Naive B cell (primary cell): ENCODE measurements at places on chromosomes 11 and 22.
A peak's percentile ranks its signal among the peaks of the same experiment; 100 is the strongest.

DNA sequence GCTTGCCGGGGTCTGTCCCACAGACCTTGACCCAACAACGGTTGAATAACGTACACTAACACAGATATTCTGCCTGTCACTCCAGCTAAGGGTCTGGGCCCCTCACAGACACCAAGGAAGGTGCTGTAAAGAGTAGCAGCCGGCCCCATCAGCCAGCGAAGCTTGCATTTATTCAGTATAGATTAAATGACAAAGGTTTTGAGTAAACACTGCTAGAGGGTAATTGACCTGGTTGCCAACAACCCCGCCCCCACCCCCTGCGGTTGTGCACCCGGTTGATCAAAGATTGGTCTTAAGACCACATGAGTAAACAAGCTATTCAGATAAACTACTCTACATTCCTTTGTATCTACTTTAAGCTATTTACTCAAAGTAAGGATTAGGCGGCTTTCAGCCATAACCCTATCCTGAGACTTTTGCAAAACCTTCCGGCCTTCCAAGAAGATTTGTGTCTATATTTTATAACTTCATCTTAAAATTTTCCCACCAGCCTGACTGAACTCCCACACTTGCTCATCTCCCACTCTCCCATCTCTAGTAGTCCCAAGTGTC, 4.8 kb upstream of the CKAP5 start:
- no peaks in the 10 kb centered on the region for H3K27me3 ChIP-seq
- no peak overlapping the region for H3K4me3 ChIP-seq
- H3K27ac ChIP-seq, result no peak overlapping the region

GRCh38 chr11:58919980-58920379, 19.3 kb upstream of the GLYATL1 start:
- peaks cover 15% of the 10 kb centered on the region for H3K36me3 ChIP-seq
- H3K27ac ChIP-seq, result no peak overlapping the region
- no peaks in the 10 kb centered on the region for H3K27me3 ChIP-seq
- no peak for DNase-seq
- no peak overlapping the region for H3K4me3 ChIP-seq

DNA sequence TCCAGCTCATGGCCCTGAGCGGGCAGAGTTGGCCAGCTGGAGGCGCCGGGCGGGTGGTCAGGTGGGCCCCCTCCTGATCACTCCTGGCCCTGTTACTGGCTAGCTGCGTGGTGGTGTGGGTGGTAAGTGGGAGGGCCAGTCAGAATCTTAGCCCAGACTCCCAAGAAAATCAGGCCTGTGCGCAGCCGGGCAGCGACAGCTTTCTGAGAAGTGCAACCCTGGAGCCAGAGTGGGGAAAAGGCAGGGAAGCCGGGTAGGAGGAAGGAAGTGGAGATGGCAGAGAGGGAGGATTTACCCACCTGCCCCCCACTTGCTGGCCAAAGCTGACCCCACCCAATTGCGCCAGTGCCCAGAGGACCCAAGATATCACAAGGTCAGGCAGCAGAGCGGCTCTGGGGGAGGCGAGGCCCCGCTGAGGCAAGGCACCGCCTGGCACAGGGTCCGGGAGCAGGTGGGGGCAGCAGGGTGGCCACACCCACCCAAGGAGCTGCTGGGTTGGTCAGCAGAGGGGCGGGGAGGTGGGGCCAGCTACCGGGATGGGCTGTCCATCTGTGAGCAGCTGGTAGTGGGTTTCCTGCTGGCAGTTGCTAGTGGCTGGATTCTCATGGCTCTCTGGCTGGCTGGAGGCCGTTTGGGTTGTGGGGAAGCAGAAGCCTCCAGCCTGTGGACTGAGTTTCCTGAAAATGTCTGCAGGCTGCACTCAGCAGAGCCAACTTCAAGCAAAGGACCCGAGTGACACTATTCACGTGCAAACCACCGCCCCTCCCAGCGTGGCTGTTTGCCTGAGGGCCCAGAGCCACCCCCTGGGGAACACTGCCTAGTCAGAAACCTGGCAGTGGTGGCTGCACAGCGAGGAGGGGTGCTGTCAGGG, 196.4 kb downstream of the IGLL1 start:
- no peaks in the 10 kb centered on the region for H3K36me3 ChIP-seq
- peaks cover 6% of the 10 kb centered on the region for H3K27me3 ChIP-seq
- H3K4me1 ChIP-seq, result peaks cover 2% of the 10 kb centered on the region
- H3K27ac ChIP-seq, result no peak overlapping the region
- H3K4me3 ChIP-seq, result no peak overlapping the region

DNA sequence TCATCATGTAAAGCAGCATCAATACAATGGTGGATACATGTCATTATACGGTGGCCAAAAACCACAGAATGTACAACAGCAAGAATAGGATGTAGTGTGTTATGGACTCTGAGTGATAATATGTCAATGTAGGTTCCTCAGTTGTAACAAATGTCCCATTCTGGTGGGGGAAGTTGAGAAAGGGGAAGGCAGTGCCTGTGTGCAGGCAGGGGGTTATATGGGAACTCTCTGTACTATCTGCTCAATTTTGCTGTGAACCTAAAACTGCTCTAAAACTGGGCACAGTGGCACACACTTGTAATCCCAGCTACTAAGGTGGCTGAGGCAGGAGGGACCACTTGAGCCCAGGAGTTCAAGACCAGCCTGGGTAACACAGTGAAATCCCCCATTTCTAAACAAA, 5.9 kb downstream of the CHKA start:
- no peaks in the 10 kb centered on the region for H3K36me3 ChIP-seq
- no peak for DNase-seq
- no peak overlapping the region for H3K4me3 ChIP-seq
- H3K27ac ChIP-seq, result no peak overlapping the region

- no peak overlapping the region for H3K27ac ChIP-seq
- peaks cover 15% of the 10 kb centered on the region for H3K27me3 ChIP-seq
- no peak overlapping the region for H3K4me3 ChIP-seq
- H3K36me3 ChIP-seq, result no peaks in the 10 kb centered on the region
Measured at GRCh38 chr11:75534259-75535069, 8.7 kb upstream of the GDPD5 start.

DNA sequence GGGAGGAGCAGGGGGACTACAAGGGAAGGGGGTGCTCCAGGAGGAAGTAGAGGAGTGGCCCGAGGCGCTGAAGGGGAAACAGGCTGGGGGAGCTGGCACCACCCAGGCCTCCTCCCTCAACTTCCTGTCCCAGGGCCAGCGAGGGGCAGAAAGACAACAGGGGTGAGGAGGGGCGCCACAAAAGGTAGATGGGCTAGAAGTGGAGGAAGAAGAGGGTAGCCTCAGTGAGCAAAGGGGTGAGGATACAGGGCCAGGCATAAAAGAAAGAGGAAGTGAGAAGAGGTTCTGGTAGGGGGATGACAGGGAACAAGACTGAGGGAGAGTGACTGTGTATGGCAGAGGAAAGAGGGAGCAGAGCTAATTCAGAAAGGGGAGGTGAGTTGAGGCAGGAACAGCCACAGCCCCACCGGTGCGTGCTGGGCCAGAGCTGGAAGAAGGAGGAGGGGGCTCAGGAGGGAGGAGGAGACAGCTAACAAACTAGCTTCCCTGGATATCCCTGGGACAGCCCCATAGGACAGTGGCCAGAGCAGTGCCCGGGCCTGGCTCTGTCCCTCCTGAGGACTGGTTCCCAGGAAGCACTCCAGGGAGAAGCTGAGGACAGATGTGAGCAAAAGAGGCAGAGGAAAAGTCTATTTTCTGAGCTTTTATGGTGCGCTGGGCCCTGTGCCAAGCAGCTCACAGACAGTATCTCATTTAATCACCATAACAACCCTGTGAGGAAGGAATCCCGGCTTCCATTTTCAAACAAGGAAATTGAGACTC, 8.5 kb downstream of the DCHS1 start:
- H3K27ac ChIP-seq, result no peak overlapping the region
- H3K4me3 ChIP-seq, result no peak overlapping the region
- no peaks in the 10 kb centered on the region for H3K36me3 ChIP-seq
- DNase-seq, result peak; percentile 59

DNA sequence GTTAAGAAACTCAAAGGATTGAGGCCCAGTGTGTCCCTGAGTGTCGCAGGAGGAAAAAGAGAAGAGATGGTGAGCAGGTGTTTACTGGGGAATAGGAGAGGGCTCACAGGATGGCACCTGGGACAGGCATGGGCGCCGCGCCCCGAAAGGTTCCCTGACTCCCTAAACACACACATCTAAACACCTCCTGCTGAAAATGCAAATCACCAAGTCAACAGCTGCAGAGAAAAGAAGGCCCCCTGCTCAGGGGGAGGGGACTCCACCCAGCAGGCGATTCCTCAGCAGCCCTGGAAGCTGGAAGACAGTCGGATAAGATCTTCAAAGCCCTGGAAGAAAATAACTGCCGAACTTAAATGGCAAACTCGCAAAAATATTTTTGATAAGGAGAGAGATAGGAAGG, 377.2 kb downstream of the BRD1 start:
- no peak overlapping the region for H3K27ac ChIP-seq
- H3K4me1 ChIP-seq, result no peaks in the 10 kb centered on the region
- no peaks in the 10 kb centered on the region for H3K36me3 ChIP-seq
- H3K27me3 ChIP-seq, result peaks cover 20% of the 10 kb centered on the region
- DNase-seq, result no peak

DNA sequence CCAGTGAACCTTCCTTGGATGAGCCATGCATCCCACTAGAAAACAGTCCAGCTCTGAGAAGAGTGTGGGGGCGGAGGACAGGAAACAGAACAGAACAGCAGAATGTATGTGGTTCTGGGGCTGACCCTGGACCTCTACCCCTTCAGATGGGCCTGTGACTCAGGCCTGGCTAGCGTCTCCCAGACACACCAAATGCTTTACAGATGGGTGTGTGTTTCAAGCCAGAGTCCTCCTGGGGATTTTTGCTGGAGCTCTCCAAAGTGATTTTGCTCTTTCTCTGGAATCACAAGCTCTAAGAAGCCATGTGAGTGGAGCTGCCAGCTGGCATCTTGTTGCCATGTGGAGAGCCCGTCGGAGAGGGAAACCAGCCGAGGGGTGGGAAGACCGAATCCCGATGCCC, 13.2 kb upstream of the C1QTNF4 start:
- no peak overlapping the region for H3K4me3 ChIP-seq
- no peaks in the 10 kb centered on the region for H3K36me3 ChIP-seq
- H3K27me3 ChIP-seq, result no peaks in the 10 kb centered on the region
- DNase-seq, result no peak
- no peak overlapping the region for H3K27ac ChIP-seq

DNA sequence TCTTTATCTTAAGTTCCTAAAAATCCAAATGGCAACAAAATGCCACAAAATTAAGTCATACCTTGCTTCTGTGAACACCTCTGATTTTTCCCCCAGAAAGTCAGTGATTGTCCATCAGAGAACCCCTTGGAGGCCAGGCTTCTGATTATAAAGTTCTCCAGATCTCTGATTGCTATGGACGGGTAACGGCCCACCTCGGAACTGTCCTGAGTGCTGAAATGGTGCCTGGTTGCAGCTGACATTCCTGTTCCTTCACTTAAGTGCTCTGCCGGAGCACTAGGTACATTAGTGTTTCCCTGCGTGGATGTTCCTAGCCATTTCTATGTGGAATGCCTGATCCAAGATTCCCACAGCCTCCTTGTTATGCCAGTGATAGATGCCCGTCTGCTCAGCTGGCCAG, 85.0 kb downstream of the CHST1 start:
- no peaks in the 10 kb centered on the region for H3K36me3 ChIP-seq
- H3K4me3 ChIP-seq, result no peak overlapping the region
- no peak for DNase-seq
- H3K27me3 ChIP-seq, result peaks cover 48% of the 10 kb centered on the region
- H3K27ac ChIP-seq, result no peak overlapping the region

GRCh38 chr11:108538022-108538424, 39.8 kb upstream of the POGLUT3 start:
- no peak overlapping the region for H3K4me3 ChIP-seq
- H3K36me3 ChIP-seq, result no peaks in the 10 kb centered on the region
- no peak for DNase-seq
- H3K27ac ChIP-seq, result no peak overlapping the region

GRCh38 chr11:13963949-13964770, 1.6 kb downstream of the SPON1 start:
- H3K36me3 ChIP-seq, result no peaks in the 10 kb centered on the region
- peak overlapping the region; percentile 80 for H3K4me3 ChIP-seq
- H3K27ac ChIP-seq, result no peak overlapping the region

DNA sequence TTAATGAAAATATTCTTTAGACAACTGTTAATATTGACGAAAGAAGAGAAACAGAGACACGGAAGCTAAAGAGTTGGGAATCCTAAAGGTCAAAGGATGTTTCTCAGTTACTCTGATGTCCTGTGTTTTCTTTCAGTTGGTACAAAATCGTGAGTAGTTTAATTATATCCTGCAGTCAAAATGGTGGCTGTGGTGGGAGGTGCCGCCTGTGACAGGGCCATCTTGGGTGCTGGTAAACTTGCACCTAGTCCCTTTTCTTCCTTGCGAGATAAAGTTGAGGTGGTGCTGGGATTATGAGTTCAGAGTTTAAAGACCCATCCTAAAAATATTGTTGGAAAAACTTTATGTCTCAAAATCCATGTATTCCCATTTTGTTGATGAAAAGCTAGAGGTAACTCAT, 2.2 kb downstream of the CECR2 start:
- no peak for DNase-seq
- peak overlapping the region; percentile 61 for H3K4me3 ChIP-seq
- no peak overlapping the region for H3K27ac ChIP-seq
- H3K4me1 ChIP-seq, result peaks cover 23% of the 10 kb centered on the region
- no peaks in the 10 kb centered on the region for H3K36me3 ChIP-seq
- H3K27me3 ChIP-seq, result peaks cover 33% of the 10 kb centered on the region

GRCh38 chr22:40524392-40525249, 111.9 kb downstream of the MRTFA start:
- peaks cover 6% of the 10 kb centered on the region for H3K4me1 ChIP-seq
- H3K27me3 ChIP-seq, result no peaks in the 10 kb centered on the region
- H3K36me3 ChIP-seq, result no peaks in the 10 kb centered on the region
- H3K27ac ChIP-seq, result no peak overlapping the region
- no peak overlapping the region for H3K4me3 ChIP-seq

DNA sequence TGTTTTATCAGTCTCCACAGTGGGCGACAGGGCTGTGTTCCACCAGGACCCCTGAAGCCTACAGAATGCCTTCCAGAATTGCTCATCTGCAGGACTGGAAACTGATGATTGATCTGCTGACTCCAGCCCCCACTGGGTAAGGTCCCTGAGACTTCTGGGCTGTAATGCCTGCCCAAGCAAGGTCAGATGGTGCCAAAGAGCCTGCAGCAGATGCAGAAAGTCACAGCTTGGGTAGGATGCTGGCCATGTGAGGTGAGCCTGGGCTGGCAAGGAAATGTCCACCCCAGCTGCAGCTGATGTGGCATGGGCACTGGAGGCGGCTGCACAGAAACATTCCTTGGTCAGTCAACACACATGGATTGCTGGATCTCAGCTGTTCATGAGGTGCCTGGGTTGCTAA, 30.9 kb downstream of the LRRC32 start:
- peaks cover 60% of the 10 kb centered on the region for H3K4me1 ChIP-seq
- no peaks in the 10 kb centered on the region for H3K36me3 ChIP-seq
- peak overlapping the region; percentile 30 for H3K4me3 ChIP-seq
- peaks cover 3% of the 10 kb centered on the region for H3K27me3 ChIP-seq

DNA sequence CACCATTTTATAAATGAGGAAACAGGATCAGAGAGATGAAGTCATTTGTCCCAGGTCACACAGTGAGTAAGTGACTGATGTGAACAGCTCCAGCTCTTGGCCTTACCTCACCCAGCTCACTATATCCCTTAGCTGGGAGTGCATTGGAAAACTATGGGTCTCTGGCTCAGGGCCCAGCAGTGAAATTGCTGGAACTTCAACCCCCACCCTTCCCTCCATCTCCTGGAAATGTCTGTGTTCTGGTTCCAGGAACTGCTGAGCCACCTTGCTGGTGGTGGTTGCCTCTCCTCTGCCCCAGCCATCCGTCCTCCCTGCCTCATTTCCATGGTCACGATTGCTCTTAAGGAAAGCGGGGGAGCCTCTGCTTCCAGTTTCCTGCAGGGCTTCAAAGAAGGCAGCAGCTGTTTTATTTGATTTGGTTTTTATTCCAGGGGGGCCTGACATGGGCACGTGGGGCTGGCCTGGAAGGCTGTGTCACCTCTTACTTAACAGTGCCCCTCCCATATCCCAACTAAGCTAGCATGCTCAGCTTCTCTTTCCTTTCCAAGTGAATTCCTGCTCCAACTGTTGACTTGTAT, 46.2 kb upstream of the CSTF3 start:
- no peaks in the 10 kb centered on the region for H3K4me1 ChIP-seq
- H3K4me3 ChIP-seq, result no peak overlapping the region
- DNase-seq, result no peak
- H3K36me3 ChIP-seq, result no peaks in the 10 kb centered on the region
